ENCODE measurements at places on chromosomes 12 and 14.
A peak's percentile ranks its signal among the peaks of the same experiment; 100 is the strongest.

DNA sequence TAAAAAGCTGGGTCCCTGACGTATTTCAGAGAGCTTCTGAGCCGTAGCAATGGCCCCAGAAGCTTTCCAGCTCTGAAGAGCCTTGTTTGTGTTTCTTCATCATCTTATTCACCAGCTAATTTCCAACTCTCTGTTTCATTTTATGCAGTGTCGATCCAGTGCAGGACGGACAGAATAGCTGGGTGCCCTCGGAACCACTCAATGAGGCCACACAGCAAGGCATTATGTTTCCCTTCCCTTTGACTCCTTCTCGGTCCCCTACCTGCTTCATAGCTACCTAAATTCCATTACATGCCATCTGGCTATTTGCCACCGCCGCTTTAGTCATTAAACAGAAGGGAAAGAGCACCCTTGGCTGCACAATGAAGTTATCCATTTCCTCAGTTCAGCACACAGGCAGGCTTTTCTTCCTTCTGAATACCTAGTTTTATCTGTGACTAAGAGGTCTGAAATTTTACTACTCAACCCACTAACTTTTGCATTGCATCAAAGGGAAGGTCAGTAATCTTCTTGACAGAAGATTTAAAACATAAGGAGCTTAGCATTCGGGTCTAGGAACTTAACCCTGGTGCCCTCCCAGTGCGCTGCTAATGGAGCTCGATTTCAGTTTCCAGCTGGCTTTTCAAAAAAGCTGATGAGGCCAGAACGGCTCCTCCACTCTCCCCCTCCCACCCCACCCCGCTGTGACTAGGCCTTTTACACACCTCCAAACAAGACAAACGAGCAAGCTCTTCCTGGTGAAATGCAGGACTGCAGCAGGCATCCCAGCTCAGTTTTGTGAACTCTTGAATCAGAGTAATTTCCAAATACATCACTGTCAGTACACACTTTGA, 176.8 kb downstream of the GXYLT1 start:
- no peak for DNase-seq

- no peak for DNase-seq
These were observed 36.0 kb downstream of the SCARB1 start for GRCh38 chr12:124827588-124828184.

DNA sequence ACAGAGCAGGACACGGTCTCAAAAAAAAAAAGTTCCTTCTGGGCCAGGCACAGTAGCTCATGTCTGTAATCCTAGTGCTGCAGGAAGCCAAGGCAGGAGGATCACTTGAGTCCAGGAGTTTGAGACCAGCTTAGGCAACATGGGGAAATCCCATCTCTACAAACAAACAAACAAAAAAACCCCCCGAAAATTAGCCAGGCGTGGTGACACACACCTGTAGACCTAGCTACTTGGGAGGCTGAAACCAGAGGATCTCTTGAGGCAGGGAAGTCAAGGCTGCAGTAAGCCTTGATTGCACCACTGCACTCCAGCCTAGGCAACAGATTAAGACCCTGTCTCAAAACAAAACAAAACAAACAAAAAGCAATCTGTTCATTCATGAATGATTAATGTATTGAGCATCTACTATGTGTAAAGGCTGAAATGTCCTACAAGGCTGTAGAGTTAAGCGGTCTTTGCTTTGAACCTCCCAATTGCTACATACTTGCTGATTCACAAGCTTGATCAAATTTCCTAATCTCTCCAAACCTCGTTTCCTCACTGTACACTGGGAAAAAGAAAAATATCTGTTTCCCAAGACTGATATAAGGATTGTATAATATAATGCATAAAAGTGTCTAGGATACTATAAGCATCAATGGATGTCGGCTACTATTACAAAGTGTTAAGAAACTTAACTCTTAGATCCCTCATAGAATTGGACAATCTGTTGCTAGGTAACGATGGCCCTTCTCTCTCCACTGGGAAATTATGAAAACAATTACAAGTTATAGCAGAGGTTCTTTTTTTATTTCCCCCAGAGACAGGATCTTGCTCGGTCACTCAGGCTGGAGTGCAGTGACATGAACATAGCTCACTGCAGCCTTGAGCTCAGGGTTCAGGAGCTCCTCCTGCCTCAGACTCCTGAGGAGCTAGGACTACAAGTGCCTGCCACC, 7.9 kb upstream of the RILPL2 start:
- no peak for DNase-seq

- DNase-seq = no peak
These were observed 629.5 kb downstream of the TRHDE start for GRCh38 chr12:72901685-72902084.

GRCh38 chr14:92494512-92494911, 19.1 kb upstream of the RIN3 start:
- no peak for DNase-seq

DNA sequence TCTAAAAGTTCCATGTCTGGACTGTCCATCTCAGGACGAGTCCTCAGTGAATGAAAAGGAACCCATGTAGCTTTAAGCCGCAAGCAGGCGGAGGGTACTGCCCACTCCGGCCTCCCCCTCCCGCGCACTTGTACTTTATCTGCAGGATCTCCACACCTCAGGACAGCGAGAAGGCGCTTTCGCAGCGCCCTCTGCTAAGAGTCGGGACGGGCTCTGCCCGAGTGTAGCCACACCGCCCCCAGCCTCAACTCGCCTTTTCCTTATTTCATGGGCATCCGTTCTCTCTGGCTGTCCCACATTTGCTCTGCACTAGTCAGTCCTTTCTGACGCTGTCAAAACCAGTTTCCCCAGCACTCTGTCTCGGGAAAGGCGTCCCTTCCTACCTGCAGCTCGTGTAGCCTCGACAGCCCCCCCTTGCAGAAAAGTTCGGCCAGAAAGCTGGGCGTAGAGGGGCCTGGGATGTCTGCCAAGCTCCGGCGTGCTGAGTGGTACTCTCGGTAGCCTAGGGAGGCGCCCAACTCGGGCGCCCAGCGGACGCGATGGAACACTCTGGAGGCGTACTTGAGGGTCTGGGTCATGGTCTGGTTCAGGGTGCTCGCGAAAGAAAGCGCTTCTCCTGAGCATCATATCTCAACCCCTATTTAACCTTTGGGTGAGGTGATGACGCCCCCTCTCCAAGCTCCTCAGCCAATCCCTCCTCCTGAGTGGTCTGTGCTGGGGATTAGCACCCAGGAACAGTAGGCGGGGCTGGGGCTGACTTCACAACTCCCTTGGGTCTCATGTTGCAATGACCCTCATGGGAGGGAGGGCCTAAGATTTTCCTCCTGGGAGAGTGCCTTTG, at the start of gene CYP27B1:
CYP27B1 (minus strand) TSS at position 615 of the 841 bp plus-strand sequence; CDS start at position 578, 37 bp downstream.
- DNase-seq = peak; percentile 54

GRCh38 chr14:105065280-105066228, at the start of gene GPR132:
Gene GPR132, minus strand, starts transcription at chr14:105065430. Its CDS starts 10,010 bp downstream, at chr14:105055420.
- peak; percentile 86 for DNase-seq

- DNase-seq = no peak
These were observed 143.7 kb downstream of the SMOC1 start for GRCh38 chr14:70022771-70023445.

DNA sequence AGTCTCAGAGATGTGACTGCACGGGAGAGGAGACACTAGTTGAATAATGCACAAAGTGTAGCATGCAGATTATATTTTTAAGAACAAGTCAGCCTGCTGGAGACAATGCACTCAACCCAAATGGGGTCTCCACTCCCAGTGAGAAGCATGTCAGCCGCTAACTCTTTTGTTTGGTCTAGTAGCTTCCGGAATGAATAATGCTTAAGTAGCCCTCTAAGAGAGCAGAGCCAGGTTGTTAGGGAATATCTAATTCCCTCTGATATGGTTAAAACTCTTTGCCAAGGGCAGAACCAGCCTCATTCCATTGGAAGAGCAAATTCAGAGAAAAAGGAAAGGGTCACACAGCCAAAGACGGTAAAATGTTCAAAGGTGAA, 80.4 kb downstream of the DAD1 start:
- DNase-seq = no peak

DNA sequence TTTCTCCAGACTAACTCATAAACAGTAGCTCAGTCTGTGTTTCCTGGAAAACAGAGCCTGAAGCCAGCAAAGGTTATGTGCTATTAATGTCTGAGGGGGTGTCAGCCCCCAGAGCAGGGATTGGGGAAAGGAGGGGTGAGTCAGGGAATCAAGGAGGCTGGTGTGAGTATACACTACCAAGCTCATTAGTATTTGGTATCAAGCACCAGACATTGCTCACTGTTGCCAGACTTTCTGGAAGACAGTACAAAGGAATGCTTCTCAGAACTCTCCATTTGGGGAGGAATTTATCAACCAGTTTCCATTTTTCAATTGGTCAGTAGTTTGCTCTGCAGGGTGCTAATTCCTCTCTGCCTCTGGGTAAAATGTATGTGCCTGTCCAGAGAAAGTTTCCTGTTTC, 443.4 kb downstream of the GLT1D1 start:
- no peak for DNase-seq

GRCh38 chr12:2287589-2287988, 234.8 kb downstream of the CACNA1C start:
- no peak for DNase-seq

DNA sequence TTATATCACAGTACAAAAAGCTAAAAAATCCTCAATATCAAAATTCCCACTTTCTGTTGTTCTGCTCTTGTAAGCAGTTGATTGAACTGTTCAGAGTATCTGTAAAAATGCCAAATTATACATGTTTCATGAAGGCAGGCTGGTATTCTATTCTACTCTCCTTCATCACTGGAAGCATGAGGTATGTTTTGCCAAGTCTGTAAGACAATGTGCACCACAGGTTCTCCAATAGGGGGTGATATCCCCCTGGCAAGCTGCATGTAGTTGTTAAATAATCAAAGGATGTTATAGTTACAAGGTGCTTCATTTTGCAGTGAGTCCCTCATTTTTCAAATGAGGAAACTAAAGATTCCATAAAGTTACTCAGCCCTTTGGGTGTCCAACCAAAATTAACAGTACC, 15.1 kb upstream of the NEK9 start:
- no peak for DNase-seq

DNA sequence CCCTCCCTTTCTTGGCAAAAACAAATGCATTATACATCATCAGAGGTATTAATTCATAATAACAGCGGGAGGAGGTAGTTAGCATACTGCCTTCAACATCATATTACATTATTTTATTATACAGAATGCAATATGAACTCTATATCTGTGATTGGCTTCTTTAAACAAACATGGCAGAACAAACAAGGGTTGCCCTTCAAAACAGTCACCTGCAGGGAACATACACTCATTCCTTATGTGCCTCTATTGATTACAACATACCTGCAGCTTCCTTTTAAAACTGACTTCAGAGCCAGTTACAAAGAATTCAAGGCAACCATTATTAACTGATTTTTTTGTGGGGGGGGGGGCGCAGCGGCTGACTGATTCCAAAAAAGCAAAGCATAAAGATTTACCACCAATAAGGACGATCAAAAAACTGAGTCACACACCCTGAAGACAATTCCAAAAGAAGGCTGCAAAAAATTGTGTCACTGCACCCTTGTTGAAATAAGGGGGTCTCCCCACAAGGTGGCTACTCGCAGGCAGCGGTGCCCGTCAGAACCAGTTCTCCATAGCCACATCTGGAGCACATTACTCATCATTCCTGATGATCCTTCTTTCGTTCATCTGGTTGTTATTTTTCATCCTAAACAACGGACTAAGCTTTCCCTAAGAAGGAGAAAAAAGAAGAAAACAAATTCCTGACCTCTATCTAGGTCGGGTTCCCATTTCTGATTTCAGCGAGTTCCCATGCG, 51.8 kb downstream of the SMUG1 start:
- no peak for DNase-seq

DNA sequence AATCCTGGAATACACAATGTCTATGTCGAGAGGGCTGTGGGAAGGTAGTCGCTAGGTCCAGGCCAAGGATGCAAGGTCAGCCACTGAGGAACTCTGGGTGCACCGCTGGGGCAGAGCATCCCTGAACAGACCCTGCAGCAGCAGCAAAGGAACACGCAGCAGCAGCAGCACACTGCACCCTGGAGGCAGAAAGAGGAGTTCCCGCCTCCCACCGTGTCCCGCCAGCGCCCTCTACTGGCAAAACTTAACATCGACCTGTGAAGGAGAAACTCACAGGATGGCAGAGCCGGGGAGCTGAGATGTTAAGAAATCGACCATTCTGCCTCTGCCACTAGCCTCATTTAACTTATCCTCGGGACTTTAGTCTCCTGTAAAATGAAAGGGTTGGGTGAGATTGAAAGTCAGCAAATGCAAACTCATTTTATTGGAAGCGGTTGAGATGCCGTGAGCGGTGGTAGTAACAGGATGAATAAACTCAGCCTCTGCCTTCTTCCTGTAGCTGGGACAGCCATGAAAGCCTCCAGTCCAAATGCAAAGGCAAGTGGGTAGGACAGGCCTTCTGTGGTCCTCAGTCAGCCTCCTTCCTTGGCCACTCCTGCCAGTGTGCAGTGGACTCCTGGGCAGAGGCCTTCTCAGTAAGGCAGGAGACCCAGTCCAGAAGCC, 45.6 kb downstream of the STAB2 start:
- DNase-seq = peak; percentile 77

DNA sequence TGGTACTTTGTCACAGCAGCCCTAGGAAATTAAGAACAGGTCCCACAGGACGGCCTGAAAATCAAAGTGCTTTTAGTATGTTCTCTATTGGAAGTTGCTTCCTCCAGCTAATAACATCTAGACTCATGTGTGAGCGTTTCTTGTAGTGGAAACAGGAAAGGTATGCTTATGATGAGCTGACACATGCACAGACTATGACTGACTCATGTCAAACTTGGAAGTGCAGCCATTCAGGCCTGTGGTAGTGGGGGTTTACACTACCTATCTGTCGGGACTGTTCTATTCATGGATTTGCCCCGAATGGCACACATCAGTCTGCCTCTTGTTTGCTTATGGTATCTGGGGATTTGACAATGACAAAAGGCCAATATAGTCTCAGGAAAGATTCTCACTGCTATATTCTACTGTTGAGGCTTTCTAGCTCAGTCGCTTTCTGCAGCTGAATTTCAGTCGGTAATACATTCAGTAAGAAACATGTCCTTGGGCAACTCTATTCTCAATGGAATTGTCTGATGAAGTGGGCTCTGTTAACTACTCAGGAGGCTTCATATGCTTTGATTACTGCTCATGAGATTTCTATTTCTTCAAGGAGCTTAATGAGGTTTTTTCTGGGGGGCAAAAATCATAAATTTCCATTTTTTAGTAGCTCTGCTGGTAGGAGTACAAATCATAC, 270.3 kb upstream of the DAAM1 start:
- no peak for DNase-seq

DNA sequence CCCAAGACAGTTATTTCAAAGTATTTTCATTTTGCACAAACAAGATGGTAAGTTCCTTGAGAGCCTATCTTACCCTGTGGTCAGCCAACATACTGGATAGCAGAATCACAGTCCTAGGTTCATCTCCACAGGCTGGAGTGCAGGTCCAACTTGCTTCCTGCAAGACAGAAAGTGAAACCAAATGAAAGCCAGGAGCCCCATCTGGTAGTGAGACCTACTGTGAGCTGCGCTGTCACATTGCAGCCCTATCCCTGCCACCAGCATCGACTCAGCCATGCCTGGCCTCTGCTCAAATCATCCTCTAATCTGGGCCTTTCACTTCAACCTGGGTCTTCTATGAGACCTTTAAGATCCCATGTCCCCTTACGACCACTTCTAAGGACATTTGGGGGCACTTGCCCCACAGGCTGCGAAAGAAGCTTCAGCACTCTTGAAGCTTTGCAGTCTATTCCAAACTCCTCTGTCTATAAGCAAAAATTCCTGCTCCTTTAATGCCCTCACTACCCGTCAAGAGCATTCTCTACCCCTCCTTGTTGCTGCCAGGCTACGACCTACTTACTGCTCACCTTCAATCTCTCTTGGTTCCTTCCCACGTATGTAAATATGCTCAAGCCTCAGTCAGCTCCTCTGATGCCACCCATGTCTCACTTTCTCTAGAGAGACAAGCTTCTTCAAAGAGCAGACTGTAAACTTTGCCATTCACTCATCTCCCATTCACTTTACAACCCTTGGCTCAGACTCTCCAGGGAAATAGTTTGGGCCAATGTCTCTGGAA, 55.9 kb upstream of the TSPAN11 start:
- no peak for DNase-seq
